ENCODE measurements at places on chromosomes 3 and 15. TPM values are rescaled to one million over a fixed set of nuclear protein-coding genes. Genes with fewer than 3 reads are reported as not detected.

Gene ITPR1
- 22.4 TPM for total RNA-seq

DNA sequence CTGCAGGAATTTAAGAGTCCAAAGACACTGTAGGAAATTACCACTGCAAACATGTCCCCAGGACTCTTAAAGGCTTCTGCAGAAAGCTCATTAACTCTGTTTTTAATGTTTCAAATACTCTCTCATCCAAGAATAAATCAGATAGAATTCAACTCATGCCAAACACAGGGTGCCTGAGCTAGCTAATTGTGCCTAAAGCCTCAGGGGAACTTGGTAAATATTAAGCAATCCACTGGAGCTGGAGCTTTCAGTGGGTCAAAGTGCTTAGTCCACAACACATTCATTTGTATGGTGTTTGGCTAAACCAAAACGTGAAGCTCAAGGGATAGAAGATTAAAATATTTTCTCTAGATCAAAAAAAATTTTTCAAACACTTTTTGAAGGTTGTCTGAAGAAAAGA lies 131.4 kb downstream of the THRB start:
- no peak for DNase-seq

GRCh38 chr3:187165144-187165543 lies 25.8 kb upstream of the RPL39L start:
- DNase-seq: no peak

DNA sequence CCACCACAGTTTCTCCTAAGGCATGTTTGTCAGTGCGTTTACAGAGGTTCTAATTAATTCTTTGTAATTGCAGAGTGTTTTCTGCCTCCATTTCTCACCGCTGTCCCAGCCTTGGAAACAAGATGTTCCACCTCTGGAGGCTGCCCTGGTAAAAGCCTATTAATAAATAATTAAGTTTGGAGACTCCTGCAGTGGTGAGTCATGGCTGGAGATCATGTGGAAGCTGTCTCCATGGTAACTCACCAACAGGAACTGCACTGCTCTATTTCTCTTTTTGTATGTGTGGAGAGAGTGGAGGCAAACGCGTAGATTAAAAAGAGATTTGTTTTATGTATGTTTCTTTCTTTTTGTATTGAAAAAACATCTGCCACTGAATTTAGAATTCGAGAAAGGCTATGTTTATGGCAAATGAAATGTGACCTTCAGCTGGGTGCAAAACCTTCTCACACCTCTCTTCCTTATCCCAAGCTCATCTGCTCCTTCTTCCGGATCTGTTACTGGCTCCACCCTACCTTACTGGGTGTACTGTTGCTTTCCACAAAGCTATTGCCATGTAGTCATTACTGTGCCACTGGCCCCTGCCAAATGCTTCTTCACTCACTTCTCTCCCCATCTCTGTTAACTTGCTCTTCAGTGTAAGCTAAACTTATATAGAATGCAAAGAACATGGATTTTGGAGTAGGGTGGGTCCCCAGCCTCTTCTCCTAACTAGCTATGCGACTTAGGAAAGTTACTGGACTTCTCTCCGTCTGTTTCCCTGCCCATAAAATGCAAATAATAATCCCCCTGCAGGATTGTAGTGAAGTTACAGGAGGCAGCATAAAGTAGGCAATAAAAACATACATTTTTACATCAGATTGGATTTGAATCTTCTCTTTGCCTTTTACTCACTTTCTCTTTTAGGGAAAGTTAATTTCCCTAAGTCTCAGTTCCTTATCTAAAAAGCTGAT lies 778.5 kb downstream of the NTRK3 start:
- no peak for DNase-seq

Gene RAD51
- total RNA-seq: 2.0 TPM

DNA sequence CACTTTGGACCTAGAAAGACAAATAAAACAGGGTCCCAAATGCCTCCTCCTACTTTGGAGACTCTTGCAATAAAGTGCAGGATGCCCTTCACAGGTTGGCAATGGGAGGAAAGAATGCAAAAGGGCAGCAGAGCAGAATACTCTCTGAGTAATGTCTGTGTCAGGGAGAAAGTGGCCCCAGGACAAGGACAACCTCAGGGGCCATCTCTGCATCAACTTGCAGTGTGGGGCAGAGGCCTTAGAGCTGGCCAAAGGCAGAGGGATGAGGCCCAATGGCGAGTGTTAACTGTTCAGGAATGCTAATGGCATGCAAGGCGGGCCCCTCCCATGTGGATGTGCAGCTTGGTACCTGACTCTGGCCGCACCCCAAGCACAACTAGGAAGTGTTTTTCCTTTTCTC lies 8.4 kb downstream of the UPK1B start:
- DNase-seq: no peak

GRCh38 chr3:107201146-107201545 lies 176.1 kb upstream of the CCDC54 start:
- no peak for DNase-seq

DNA sequence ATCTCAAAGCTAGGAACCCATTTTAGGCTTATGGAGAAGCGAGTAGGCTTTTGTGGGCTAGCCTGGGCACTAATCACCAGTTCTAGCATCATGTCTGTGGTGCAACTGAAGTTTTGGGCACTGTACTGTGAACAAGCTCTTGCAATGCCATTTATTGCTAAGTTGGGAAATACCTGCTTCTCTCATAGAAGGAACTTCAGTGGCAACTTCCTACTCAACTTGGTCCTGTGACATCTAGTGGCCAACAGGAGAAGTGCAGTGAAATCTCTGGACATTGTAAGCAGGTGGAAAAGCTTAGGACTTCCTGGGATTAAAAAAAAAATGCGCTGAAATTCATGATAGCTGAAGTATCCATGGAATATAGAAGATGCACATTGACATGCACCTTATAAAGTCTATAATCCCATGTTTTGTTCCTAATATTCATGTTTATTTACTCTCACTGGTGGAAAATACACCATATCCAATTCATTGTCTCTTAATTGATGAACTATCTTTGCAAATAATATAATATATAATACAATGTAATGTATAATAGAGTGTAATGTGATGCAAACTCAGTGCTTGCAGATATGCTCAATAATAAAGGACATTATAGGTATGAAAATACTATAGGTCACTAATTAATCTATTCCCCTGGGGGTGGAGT lies 6.5 kb upstream of the ALDH1A3 start:
- no peak for DNase-seq

Gene ASB14
- 9.0 TPM for total RNA-seq

GRCh38 chr3:74599564-74599963 lies 14.9 kb downstream of the CNTN3 start:
- DNase-seq: no peak

GRCh38 chr3:29144807-29145206 lies 136.1 kb upstream of the RBMS3 start:
- no peak for DNase-seq

DNA sequence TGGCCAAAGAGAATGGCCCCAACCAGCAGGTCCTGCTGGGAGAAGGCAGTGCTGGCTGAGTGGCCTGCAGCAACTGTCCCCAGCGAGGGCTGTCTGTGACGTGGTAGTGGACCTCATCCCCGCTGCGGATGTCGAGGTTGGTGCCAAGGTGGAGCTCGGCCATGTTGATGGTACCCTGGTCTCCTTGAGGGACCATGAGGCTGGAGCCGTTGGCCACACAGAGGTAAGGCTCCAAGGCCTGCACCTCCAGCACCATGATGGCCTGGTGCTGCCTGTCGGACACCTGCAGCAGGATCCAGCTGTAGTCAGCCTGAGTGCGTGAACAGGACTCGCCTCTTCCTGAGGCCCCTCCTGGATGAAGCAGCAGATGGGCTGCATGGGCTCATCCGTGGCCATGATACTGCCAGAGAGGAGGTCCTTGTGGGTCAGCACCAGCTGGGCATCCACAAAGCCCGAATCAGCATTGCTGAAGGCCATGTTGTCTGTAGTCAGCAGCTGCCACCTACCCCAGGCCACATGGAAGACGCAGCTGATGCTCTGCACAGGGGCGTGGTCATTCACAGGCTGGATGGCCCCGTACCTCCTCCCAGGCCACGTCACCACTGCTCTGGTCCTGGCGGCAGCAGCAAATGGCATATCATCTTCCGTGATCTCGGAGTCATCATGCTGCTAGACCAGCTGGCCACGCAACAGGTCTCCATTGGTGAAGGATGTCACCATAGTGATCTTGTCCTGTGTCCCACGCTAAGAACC lies 167.5 kb downstream of the GOLGA6L4 start:
- DNase-seq: no peak

Gene KNL1
- 0.54 TPM for total RNA-seq

Gene APOD
- 327 TPM for total RNA-seq

- no peak for DNase-seq
Measured at GRCh38 chr3:108035751-108036150, 55.1 kb downstream of the CD47 start.

DNA sequence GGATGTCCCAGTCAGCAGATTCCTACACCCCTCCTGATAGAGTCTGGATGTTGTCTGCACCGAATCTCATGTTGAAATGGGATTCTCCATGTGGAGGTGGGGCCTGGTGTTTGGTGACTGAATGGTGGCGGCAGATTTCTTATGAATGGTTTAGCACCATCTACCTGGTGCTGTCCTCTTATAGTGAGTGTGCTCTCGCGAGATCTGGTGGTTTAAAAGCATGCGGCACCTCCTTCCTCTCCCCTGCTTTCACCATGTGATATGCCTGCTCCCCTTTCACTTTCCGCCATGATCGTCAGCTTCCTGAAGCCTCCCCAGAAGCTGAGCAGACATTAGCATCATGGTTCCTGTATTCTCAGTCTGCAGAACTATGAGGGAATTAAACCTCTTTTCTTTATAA lies 135.2 kb upstream of the SLC6A11 start:
- no peak for DNase-seq

Gene ST3GAL6
- total RNA-seq: 27.1 TPM

GRCh38 chr15:58551764-58552504 lies 120.1 kb downstream of the LIPC start:
- no peak for DNase-seq

GRCh38 chr3:43030162-43030935 lies 51.2 kb downstream of the GASK1A start:
- DNase-seq: no peak

DNA sequence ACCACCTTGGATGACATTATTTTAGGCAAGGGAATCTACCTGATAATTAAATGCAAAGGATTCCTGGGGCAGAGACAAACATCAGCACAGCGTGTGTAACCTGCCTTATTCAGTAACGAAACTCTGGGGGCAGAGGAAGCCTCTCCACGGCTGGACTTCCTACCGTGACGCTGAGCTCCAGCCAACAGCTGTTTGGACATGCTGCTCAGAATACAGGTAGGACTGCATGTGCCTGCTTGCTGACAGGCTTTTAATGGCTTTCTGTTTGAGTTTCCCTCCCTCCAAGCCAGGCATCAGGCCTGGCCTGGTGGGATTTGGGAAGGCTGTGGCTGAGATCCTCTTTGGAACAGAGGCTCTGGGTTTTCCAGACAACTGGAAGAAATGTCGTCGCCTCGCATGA lies 150.6 kb downstream of the ADAMTS17 start:
- no peak for DNase-seq

- no peak for DNase-seq
Measured at GRCh38 chr3:119628390-119628789, 30.7 kb downstream of the PLA1A start.

- peak; percentile 82 for DNase-seq
Measured at GRCh38 chr15:41661518-41662225, 1.5 kb downstream of the MGA start.

- DNase-seq: no peak
Measured at GRCh38 chr15:37586011-37586583, 348.3 kb upstream of the TMCO5A start.

DNA sequence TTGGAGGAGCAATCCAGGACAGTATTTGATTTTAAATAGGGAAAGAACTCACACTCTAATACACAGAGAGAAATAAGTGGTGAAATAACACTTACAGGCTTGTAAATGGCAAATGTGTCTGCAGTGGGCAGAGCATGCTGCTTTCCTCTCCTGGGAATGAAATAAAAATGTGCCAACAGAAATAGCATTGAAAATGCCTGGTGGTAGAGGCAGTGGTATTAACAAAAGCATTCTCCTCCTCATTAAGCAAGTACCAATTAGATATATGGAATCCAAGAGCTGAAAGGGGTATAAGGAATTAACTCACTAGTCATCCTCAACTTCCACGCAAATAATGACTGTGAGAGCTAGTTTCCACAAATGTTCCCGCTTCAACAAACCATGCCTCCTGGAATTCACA lies 364.1 kb upstream of the KCNMB2 start:
- DNase-seq: no peak

GRCh38 chr3:5798809-5799208 lies 611.3 kb downstream of the EDEM1 start:
- no peak for DNase-seq

- no peak for DNase-seq
Measured at GRCh38 chr3:29972320-29972993, 633.9 kb upstream of the TGFBR2 start.

- DNase-seq: no peak
Measured at GRCh38 chr3:37729119-37729518, 132.6 kb upstream of the CTDSPL start.

GRCh38 chr15:35080226-35080625 lies 4.9 kb downstream of the NANOGP8 start:
- DNase-seq: no peak

Gene CHRNA5
- total RNA-seq: 3.7 TPM

Gene GASK1A
- total RNA-seq: 0.92 TPM

Gene PCOLCE2
- 64.1 TPM for total RNA-seq

Data from Right ventricle myocardium inferior (tissue), 1 donor.